ENCODE measurements at places on chromosomes 5 and 9.

GRCh38 chr5:178330791-178331404 lies 98.3 kb upstream of the PHYKPL start:
- DNase-seq: no peak

DNA sequence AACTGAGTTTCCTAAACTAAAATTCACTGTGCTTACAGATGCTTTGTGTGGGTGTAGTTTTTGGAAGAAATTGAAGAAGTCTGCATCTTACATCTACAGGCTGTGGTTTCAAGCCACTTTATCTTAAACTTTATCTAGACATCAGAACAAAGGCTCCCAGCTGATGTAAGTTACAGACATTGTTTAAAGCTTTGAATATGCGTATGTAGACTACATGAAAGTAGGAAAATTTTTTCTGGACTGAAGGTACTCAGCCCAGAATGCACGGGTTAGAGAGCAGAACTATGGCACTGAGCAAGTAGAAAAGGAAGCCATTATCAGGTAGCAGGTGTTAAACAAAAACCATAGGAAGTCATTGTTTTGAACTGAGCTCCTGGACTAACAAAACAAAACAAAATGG lies 185.4 kb downstream of the TTC39B start:
- no peak for DNase-seq

DNA sequence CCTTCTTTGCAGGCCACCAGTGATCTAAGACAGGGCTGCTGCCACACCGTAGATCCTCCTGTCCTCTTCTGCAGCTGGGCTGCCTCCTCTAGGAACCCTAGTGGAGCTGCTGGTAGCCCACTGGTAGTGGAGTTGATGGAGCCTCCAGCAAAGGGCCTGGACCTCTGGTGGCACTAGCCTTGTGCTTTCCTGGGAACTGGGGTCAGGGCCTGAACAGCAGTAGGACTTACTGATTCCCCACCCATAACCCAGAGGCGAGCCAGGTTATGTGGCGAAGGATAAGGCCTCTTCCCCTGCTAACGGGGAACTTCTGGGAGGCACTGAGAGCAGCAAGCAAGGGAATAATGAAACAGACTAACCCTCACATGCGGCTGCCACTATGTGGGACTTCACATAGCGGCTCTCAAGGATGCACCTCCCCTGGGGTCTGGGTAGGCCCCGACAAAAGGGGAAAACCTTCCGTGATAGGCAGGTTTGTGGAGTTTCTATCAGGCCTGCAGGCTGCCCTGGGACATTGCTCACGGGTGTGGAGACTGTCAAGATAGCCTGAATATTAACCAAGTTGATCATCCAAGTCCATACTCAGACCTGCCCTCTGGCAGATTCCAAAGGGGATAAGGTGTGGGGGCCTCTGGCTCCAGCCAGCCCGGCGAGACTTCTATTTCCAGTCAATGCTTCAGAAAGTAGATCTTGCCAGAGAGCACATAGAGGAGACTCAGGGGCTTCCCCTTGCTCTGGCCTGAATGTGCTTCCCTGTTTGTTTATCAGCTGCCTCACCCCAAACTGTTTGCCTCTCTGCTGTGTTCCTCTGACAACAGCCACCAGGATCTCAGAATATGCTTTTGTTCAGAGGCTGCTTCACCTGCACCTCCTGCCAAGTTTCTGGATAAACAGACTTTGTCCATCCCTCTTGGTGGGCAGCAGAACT lies 7.4 kb downstream of the SLC22A4 start:
- DNase-seq: no peak

GRCh38 chr9:89243296-89244061 lies 64.9 kb upstream of the SHC3 start:
- no peak for DNase-seq

- DNase-seq: no peak
These were observed 13.8 kb downstream of the ZNF608 start for GRCh38 chr5:124732428-124733328.
